ENCODE measurements at places on chromosomes 11 and 22. TPM values are rescaled to one million over a fixed set of nuclear protein-coding genes. Genes with fewer than 3 reads are reported as not detected.

The IRAG1 gene
- total RNA-seq: 0.81 TPM

The NRIP3 gene
- total RNA-seq: 1.6 TPM

The RAG2 gene
- not detected for total RNA-seq

DNA sequence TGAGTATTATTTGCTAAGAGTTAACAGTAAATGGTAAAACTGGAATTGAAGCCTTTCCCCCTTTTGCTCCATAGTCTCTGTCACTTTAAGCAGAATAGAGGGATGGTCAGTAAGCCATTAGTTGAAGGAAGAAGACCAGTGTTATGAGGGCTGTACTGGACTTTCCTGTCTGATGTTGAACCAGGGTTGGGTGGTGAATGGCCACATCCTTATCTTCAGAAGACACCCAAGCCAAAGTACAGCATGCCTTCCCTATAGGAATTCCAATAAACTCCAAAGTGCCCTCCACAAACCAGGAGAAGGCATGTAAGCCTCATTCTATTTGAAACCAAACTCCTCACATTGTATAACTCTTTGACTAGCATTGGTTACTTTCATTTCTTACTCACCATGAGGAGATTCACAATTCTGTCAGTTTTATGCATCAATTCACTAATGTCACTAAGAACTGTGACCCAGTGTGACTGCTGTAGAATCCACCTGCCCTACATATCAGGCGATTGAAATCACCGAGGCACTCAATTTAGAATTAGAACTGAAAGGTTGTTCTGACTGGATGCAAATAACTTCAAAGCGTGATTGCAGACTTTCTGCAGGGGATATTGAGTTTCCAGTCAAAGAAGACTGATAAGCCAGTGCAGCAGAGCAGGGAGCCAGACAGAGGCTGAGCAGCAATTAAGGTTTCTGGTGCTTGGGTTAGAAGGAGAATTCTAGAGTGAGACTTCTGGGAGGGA is 107.1 kb upstream of the DDI1 start:
- no peaks in the 10 kb centered on the region for H3K4me1 ChIP-seq
- no peak overlapping the region for H3K4me3 ChIP-seq
- H3K27me3 ChIP-seq: no peaks in the 10 kb centered on the region
- no peak for DNase-seq
- H3K27ac ChIP-seq: no peak overlapping the region

GRCh38 chr11:1208394-1209261 is 14.2 kb upstream of the MUC5B start:
- no peak overlapping the region for H3K27ac ChIP-seq
- peaks cover 14% of the 10 kb centered on the region for H3K27me3 ChIP-seq
- no peaks in the 10 kb centered on the region for H3K36me3 ChIP-seq
- H3K4me1 ChIP-seq: no peaks in the 10 kb centered on the region
- no peak for DNase-seq

DNA sequence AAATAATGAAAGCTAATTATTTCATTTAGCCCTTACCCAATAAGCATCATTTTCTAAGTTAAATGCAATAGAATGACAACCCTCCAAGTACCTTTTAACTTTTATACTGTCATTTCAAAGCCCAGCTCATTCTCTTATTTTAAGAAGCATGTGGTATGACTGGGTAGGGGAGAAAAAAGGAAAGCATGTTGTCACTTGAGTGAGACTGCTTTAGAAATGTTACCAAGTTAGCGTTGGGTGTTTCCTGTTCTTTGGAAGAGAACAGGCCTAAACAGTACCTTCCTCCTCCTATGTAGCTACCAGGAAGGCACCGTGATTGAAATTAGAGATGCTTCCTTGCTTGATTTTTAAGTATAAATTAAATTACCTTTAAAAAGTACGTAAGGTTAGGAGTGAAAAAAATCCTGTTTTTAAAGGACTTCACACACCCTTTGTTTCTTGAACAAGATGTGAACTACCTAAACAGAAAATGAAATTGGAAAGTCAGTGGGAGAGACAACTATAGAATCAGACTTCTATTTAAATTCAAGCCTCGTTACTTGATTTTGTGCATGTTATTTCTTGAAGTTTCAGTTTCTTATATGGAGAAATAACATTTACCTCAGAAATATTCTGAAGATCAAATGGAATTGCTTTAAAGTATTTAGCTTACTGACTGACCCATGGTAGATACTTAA is 741 bp upstream of the CNTF start:
- H3K4me3 ChIP-seq: no peak overlapping the region
- H3K27ac ChIP-seq: no peak overlapping the region
- DNase-seq: no peak
- peaks cover 84% of the 10 kb centered on the region for H3K36me3 ChIP-seq

DNA sequence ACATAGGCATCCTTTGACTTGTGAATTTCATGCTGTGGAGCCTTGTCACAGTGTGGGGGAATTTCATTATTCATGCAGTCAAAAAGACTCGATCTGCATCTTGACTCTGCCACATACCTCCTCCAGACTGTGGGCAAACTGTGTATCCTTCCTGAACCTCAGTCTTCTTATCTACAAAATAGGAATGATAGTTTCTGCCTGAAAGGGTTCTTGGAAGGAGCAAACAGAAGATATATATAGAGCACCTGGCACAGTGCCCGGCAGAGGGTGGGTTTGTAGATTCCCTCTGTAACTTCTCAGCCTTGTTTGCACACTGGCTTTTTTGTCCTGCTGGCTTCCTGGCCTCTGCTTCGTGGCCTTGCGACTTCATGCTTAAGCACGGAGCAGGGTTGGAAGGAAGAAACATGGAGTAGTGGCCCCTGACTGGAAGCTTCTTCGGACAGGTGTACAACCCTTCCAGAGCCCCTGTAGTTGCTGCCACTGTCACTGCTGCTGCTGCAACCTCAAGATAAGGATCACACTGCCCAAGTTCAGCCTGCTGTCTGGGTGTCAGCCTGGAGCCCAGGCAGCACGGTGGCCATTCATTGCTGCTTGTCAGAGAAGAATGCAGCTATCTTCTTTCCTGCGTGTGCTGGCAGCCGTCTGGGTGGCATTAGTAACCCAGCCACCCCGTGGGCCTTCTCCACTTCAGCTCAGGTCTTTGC is 106.4 kb downstream of the MICAL2 start:
- H3K27me3 ChIP-seq: no peaks in the 10 kb centered on the region
- DNase-seq: no peak
- H3K4me3 ChIP-seq: no peak overlapping the region
- H3K36me3 ChIP-seq: no peaks in the 10 kb centered on the region
- H3K4me1 ChIP-seq: no peaks in the 10 kb centered on the region

- H3K4me3 ChIP-seq: no peak overlapping the region
- H3K27ac ChIP-seq: no peak overlapping the region
- no peaks in the 10 kb centered on the region for H3K36me3 ChIP-seq
Observed at GRCh38 chr22:43879901-43880540, 11.8 kb downstream of the PNPLA5 start.

DNA sequence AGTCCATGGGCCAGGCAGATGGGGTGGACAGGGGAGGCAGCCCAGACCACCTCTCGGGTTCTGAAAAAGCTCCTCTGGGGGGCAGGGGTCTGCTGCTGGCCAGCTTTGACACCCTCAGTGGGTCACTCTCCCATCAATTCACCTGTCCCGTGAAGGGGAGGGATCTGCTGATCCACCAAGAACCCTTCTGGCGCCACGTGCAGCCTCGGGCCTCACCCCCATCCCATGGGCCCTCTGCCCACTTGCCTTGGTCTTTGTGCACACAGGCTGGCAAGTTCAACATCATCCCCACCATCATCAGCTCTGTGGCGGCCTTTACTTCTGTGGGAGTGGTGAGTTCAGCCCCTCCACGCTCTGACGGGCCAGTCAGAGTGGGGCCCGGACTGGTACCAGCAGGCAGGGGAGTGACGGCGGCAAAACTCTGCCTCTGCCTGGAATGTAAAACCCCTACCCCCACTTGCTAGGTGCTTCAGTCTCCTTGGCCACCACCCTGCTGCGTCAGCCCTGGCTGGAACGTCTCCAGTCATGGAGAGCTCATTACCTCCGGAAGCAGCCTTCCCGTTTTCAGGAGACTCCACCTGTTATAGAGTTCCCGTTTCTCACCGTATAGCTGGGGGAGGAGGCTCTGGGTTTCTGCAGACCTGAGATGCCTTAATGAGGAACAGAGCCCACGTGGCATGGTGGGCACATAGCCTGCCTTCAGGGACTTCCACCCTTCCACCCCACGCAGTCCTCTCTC is 12.7 kb downstream of the PRG3 start:
- H3K36me3 ChIP-seq: no peaks in the 10 kb centered on the region
- H3K27me3 ChIP-seq: no peaks in the 10 kb centered on the region
- no peaks in the 10 kb centered on the region for H3K4me1 ChIP-seq
- no peak overlapping the region for H3K4me3 ChIP-seq
- H3K27ac ChIP-seq: no peak overlapping the region
- DNase-seq: no peak

GRCh38 chr22:47370448-47371262 is 608.2 kb downstream of the TBC1D22A start:
- no peak for DNase-seq
- H3K27me3 ChIP-seq: no peaks in the 10 kb centered on the region
- no peaks in the 10 kb centered on the region for H3K4me1 ChIP-seq

DNA sequence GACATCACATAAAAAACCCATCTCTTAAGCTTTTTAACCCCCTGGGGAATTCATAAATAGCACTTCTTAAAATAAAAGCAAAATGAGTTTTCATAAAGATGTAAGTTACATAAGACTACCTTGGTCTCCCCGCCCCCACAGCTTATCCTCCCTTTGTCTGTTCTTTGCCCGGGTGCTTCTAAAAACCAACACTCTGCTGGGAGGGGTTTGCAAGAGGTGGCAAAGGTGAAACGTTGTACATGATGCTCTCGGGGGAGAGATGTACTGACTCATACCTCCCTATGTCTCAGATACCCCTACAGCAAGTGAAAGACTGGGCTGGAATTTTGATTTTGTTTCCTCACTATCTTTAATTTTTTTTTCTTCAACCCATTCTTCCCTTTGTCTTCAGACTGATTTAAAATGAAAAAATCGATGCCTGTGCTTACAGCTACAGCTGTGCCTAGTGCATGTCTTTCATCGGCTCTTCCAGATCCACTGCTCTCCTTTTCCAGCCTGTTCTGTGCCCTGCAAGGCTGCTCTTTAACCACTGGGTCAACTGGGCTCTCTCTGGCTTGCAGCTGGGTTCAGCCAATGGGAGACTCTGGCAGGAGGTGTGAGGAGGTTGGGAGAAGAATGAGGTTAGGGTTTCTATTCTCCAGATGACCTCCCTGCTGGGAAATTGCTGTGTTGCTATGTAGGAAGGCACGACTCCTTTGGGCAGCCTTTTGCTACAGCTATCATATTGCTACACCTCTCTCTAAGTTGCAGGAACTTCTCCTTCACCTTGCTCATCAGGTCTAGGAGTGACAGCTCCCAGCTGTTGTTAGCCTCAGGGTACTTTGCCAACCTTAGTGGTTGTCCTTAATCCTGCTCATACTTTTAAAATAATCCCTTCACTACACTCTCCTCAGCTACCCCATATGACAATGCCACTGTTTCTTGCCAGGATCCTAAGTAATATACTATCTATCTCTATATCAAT is 266.5 kb downstream of the TENM4 start:
- no peak for DNase-seq
- H3K27ac ChIP-seq: no peak overlapping the region
- H3K27me3 ChIP-seq: peaks cover 25% of the 10 kb centered on the region

- DNase-seq: no peak
- H3K27ac ChIP-seq: no peak overlapping the region
- H3K4me1 ChIP-seq: no peaks in the 10 kb centered on the region
- no peaks in the 10 kb centered on the region for H3K27me3 ChIP-seq
Observed at GRCh38 chr11:69416762-69417698, 64.4 kb upstream of the LINC01488 start.

DNA sequence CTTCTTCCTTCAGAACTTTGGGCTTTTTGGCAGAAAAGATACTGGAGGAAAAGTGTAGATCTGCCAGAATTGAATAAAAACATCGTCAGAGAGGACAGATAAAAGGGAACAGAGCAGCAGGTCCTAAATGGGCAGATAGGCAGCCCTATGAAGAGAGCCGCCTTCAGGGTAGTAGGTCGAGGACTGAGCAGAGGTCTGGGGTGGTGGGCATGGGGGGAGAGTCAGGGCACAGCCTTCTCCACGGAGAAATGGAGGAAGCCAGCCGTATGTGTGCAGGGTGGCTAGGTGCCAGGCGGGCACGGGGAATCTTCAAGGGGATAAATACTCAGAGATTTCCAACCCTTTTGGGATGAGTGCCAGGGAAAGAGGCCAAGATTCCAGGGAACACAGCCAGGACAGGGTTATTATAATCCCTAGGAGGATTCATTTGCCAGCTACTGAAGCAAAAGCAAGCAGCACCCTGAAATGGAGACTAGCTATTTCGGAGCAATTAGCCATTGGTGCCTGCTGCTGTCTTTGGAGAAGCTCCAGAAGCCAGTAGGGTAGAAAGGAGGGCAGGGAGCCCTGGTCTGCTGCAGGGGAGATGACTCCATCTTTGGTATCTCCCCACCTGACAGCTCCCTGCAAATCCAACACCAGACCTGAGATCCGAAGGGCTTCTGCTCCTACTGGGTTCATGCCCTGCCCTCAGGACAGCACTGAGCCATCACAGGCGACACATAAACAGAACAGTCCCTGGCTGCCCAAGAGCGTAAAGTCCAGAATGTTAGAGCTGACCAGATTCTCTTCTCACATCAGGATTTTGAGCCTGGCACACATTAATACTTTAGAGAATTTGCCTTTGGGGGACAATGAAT is 174.5 kb upstream of the NTM start:
- no peak overlapping the region for H3K4me3 ChIP-seq
- DNase-seq: peak; percentile 66
- no peaks in the 10 kb centered on the region for H3K4me1 ChIP-seq
- H3K27ac ChIP-seq: no peak overlapping the region

GRCh38 chr11:44036811-44037657 is 10.7 kb upstream of the ACCSL start:
- no peak overlapping the region for H3K27ac ChIP-seq
- no peaks in the 10 kb centered on the region for H3K36me3 ChIP-seq
- H3K4me3 ChIP-seq: no peak overlapping the region
- DNase-seq: peak; percentile 94

DNA sequence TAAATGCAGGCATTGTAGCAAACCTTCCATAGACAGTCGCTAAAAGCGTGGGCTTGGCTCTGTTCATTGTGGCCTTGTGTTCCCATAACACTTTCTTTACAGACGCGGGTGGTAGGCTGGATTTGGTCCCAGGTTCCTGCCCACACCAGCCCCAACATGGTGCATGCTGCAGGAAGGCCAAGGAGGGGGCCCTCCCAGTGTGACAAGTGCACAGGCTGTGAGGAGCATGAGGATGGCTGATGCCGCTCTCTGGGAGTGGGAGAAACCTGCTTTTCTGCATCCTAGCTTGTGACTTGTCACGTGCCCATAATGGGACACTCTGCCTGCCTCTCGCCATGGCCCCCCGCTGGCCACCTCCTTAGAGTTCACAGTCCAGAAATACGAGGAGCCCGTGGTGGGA is 161.8 kb upstream of the B3GAT1 start:
- H3K4me3 ChIP-seq: no peak overlapping the region
- H3K36me3 ChIP-seq: no peaks in the 10 kb centered on the region
- no peak for DNase-seq
- no peak overlapping the region for H3K27ac ChIP-seq

GRCh38 chr22:23904573-23905254 is 10.5 kb downstream of the MIF start:
- H3K27ac ChIP-seq: no peak overlapping the region
- peaks cover 10% of the 10 kb centered on the region for H3K4me1 ChIP-seq

All from A673 (cell line).